ENCODE measurements at places on chromosomes 7 and 10.

DNA sequence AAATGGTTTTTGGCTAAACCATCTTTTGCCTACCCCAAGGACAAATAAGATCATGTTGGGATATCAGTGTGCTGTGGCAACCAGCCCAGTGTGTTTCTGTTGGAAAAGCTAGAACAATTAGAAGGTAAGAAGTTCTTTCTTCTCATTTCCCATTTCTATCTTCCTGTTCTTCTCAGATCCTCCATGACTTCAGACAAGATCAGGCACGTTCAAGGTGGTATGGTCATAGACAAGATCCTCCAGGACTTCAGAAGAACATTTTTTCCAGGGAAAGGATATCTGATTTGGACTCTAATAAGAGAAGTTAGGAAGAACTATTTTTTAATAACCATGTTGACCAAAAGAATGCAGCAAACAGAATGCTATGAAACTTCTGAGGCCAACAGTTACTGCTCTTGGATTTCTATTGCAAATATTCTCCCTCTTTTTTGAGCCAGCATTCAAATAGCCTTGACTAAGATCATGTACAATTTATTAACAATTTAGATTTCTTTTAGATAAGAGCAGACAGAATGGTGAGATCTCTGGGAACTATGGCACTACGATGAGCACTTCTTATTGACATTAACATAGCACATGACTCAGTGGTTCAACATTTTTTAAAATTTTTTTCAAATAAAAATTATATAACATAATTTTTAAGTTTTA, 15.9 kb downstream of the HYCC1 start:
- DNase-seq = no peak

- DNase-seq = no peak
Measured at GRCh38 chr7:158664406-158664805, 40.2 kb downstream of the NCAPG2 start.

DNA sequence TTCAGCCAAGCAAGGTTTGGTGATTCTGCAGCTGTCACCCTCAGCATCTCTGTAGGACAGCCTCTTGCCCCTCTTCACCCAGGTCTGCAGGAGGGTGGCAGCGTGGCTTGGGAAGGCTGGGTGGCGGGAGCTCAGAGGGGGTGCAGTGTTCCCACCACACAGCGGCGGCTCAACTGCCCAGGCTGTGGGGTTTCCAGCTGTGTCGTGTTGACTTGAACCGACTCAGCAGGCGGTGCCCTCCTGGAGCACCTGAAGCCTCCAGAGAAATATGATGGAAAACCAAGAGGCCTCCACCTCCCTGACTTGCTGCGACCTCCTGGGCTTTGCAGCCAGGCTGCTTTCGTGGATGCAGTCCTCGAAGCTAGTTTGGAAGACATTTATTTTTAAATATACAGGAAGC, 68.0 kb upstream of the KLF6 start:
- DNase-seq = no peak

DNA sequence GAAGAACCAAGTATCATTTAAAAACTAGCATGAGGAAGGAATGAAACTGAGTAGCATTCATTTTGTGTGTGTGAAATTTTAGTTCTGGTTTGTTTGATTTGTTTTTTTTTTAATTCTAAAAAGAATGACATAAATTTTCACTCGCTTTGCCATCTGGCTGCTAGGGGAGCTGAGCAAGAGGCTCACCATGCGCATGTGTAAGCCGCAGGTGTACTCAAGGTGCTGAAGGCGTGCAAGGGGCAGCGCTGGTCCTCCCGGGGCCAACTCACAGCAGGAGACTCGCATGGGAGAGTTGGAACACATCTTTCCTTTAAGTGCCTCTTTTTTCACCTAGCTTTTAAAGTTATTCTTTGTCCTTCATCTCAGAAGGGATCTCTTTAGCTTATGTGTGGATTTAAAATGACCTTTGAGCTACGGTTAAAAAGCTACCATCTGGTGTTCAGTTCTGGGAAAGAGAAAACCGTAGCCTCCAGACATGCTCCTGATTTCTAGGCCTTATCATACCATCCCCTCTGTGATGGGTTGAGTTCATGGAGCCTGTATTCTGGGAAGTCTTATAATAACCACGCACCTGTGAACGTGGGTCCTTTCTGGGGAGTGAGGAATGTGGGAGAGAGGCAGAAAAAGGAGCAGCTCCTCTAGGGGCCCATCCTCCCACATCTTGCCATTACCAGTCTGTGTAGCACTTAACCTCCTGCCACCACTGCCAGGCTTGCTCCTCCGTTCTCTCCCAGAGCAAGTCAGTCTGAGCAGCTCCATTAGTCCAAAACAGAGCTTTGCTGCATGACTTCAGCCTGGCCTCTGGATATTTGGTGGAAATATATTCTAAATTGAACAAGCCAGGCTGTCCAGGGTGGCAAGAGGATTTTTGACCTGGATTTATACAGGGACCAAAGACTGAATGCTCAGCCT, 61.9 kb downstream of the KLHDC10 start:
- no peak for DNase-seq

DNA sequence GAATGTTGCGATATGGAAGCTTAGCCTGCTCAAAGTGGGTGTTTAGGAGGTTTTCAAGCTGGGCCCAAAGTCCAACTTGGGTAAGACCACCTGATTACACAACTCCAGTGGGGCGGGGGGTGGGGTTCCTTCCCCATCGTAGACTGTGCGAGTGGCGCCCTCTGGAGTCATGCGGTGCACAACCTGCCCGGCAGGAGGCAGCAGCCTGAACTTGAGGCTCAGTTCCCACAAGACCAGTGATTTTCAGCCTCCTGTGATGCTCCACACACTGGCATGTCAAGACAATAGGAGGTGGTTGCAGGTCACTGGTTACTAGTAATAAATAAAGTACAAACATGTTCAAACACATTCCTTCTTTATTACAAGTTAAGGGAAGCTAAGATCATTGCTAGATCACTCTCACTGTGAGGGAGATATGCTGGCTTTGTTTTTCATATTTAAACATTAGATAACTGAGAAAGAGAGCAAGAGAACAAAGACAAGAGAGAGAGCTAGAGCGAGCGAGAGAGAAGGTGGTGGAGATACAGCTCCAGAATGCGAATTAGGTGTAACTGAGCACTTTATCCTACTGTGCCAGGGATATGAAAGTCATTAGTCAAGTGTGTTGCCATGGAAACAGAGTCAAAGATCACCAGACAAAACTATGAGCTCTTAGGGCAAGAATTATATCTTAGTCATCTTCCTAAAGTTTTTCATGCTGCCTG, 97.4 kb upstream of the BMPER start:
- DNase-seq = peak; percentile 55

- no peak for DNase-seq
Measured at GRCh38 chr7:143351060-143351459, 11.5 kb downstream of the FAM131B start.

- DNase-seq = no peak
Measured at GRCh38 chr10:725302-725701, 35.8 kb upstream of the DIP2C start.

GRCh38 chr10:84291384-84291783, 37.0 kb upstream of the CCSER2 start:
- no peak for DNase-seq

DNA sequence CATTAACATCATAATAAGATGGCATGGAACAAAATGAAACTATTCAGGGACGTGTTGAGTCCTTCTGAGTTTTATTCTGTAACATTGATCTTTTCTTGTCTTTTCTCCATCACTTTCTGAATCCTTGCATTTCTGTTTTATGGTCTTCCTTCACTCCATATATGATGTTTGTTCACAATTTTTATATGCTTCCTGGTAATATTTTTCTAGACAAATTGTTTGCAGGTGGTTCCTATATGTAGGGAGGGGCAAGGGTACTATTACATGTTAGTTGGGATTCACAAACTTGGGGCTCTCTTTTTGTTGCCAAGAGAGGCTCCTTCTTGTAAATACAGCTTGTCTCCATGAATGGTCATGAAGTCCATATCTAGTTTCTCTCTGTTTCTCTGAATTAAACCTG, 159.2 kb downstream of the LHFPL3 start:
- no peak for DNase-seq

DNA sequence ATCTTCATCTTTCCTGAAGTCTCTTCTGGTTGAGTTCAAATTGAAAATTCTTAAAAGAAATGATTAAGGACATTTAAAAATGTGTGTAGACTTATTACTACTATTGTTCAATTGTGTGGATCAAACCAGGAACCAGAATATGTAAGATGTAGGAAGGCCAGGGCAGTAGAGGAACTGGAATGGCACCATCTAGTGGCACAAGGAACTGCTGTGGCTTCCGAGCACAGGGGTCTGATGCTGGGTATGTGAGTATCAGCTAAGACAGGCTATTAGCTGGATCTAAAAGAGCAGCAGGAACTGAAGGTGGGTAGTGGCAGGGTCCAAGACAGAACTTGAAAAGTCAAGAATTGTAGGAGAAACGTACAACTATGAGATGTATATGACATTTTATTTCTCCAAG, 247.3 kb downstream of the SEMA3A start:
- peak; percentile 58 for DNase-seq

DNA sequence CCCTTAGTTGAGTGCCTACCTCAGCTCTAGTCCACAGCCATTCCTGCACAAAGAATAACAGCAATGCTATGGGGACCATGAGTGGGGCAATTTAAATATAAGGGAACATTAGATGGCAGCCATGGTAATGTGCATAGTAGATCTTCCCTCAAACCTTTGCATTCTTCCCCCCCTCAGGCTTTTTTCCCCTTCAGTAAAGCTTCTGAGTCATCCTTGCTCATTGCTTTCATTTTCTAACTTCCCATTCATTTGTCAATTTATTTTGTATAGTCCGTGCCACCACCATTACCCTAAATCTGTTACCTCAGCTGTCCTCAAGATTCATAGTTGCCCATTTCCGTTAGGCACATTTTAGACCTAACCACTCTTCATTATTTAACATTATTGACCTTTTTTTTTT, 10.7 kb downstream of the HECTD2 start:
- DNase-seq = no peak

GRCh38 chr7:6577369-6578113, at the start of gene ZDHHC4:
ZDHHC4 (plus strand) TSS chr7:6577454; CDS start chr7:6580562, 3,108 bp downstream.
- peak; percentile 99 for DNase-seq

- no peak for DNase-seq
Measured at GRCh38 chr7:107951172-107951787, 51.7 kb downstream of the LAMB1 start.

- no peak for DNase-seq
Measured at GRCh38 chr7:123674399-123675180, 18.9 kb downstream of the LMOD2 start.

DNA sequence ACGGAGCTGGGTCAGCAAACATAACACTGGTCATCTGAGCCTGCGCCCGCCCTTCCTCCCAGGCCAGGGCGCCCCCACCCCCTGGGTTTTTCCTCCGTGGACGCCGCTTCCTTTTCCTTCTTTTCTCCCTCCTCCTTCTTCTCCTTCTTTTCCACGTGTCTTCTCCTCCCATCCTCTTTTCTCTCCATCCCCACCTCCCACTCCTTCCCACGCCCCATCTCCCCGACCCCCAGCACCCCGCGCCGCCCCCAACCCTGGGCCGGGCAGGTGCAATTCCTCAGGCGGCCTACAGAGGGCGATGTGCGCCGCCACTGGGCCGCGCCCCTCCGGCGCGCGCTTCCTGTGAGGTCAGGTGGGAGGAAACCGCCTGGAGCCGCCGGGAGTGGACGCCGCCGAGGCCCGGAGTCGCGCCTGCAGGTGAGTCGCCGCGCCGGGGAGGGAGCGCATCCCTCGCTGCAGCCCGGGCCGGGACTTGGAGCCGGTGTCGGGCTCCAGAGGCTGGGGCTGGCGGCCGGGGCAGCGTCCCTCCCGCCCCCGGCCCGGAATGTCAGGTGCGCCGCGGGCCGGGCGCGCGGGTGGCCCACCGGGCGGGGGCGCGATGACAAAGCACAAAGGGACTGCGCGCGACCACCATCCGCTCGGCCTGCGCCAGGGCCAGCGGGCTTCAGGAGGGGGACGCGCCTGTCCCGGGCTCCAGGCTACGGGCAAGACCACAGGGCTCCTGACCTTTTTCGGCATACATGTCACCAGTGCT, at the start of gene FAM241B:
Gene FAM241B (plus strand): TSS at position 351 of the 754 bp plus-strand sequence. CDS start 1,497 bp downstream, outside the sequence.
- peak; percentile 90 for DNase-seq

DNA sequence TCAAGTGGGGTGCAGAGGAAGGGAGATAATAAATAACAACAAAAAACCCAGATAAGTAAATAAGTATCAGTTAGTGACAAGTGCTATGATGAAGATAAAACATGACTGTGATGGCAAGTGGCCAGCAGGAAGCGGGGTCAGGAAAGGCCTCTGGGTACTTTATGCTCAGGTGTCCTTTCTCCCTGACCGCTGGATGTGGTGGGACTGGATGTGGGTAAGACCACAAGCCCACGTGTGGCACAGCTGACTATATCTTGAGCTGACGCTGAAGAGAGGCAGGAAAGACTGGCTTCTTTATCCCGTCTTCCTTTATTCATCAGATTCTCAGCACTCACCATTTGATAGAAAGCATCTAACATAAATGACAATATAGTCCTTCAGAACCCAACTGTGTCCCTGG, 87.8 kb downstream of the CREB5 start:
- DNase-seq = no peak

GRCh38 chr7:51318001-51318400, 1.4 kb upstream of the COBL start:
- no peak for DNase-seq

GRCh38 chr7:107857541-107857912, 33.5 kb upstream of the DLD start:
- no peak for DNase-seq

DNA sequence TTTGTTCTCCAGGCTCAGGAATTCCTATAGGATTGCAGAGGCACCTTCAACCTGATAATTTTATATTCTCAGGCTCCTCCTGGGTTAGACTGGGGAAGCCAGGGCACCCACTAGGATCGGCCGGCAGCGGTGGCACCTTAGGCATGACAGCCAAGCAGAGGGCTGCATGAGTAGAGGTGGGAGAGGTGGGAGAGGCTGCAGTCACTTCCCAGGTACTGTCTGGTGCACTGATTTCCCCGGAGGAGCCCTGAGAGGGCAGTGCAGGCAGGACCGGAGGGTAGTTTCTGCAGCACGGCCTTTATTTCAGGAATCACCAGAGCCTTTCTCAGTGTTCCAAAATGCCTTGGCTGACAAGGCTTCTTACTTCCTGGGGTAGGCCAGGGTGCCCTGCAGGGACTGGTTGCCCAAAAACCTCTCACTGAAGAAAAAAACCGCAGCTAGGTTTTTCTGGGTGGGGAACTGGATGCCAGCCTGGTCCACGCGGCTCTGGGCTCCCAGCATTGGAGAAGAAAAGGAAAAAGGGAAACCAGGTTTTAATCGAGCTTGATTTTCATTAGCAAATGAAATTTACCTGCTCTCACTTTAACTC, 3.6 kb upstream of the HOXA13 start:
- no peak for DNase-seq

GRCh38 chr7:157497744-157498651, 161.2 kb downstream of the DNAJB6 start:
- no peak for DNase-seq

GRCh38 chr7:155514296-155514695, 32.1 kb downstream of the CNPY1 start:
- DNase-seq = no peak
